ENCODE measurements at places on chromosomes 16 and 17.

DNA sequence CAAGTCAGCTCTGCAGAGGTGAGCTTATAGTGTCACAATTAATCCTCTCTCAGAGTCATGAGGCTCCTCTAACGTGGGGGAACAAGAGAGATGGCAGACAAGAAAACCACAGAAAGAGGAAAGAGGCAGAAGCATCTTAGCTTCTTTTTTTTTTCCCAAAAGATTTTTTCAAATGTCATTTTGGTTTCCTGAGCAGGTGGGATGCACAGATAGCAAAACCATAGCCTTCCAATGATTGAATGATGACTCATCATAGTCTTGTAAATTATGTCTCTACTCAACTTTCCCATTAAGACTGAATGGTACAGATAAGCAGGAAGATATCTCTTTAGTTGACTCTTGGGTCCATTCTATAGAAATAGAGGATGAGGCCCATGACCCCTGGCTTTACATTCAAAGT is 162.8 kb upstream of the ZFHX3 start:
- no peak for DNase-seq

- no peak for DNase-seq
Observed at GRCh38 chr16:26816885-26817571, 249.7 kb upstream of the C16orf82 start.

- DNase-seq = no peak
Observed at GRCh38 chr16:67966549-67967182, 1.8 kb downstream of the SLC12A4 start.

DNA sequence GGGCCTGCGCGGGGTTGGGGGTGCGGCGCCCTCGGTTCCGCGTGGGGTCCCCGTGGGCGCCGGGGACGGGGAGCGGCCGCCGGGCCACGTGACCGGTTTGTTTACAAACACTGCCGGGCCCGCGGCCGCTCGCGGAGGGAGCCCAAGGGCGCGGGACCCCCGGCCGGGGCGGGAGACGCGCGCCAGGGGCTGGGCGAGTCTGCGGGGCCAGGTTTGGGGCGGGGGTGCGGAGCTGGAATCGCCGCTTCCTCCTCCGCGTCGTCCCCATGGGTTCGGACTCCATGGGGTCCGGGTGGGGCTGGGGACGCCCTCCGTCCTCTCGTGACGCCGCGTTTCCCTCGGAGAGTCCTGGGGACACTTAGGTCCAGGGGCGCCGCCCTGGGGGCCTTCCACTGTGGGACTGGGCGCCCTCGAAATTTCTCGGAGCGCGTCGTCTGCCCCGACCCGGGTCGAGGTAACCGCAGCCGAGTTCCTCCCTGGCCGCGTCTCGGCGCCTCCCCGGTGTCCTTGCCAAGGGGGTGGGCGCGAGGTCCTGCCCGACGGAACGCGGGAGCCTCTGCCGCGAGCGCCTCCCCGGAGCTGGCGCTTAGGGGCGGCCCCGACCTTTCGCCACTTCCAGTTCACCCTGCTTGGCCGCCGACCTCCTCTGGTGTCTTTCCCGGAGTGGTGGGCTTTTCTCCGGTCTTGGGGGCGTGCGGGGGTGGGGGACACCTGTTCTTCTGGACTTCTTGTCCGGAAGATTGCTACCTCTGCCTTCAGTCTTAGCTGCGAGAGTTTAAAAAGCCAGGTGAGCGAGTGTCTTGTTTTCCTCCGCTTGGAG is 684 bp downstream of the YPEL2 start:
- DNase-seq = peak; percentile 25

- DNase-seq = no peak
Observed at GRCh38 chr17:81217491-81217890, 5.3 kb downstream of the CEP131 start.

- no peak for DNase-seq
Observed at GRCh38 chr16:49970797-49971431, 54.1 kb upstream of the CNEP1R1 start.

GRCh38 chr17:73650617-73651200 is 6.5 kb upstream of the SDK2 start:
- DNase-seq = no peak

DNA sequence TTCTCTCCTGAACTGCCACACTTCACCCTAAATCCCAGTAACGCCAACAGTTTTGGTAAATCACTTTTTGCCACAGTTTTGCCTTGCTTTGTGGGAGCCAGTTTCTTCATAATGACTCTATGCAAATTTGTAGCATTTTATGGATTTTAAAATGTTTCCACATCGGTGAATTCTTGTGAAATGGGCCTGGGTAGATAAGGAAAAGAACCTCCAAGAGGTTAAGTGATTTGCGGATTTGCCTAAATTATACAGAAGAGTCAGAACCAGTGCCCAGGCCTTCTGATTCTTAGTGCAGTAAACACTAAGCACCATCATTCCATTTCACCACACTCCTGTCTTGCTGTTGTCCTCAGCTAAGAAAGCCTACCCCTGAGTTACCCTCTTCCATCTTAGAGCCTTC is 17.9 kb downstream of the MINK1 start:
- DNase-seq = no peak

GRCh38 chr17:17398943-17399926 is 77.6 kb upstream of the MED9 start:
- no peak for DNase-seq

- DNase-seq = peak; percentile 32
Observed at GRCh38 chr16:10878644-10879501, 1.9 kb downstream of the CIITA start.

GRCh38 chr17:59972778-59973177 is 8.2 kb upstream of the RNFT1 start:
- DNase-seq = no peak

All from omental fat pad (tissue), 4 donors.